ENCODE measurements at places on chromosomes 12 and 14.

DNA sequence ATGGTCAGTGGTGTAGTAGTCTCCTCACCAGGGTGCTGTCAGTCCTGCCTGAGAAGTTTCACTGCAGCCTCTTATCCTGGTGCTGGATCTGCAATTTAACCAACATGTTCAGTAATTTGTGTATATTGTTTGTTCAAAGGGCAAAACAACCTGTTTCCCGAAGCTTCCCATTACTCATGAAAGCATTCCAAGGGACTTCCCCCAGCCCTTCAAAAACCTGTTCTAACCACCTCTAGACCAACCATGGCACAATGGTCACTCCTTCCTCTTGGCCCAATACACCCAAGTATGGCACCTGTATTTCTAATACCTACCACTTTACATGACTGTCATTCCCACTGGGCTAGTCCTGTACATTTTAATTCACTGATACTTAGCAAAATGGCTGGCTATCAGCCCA, 12.1 kb downstream of the CKAP4 start:
- DNase-seq, result no peak

- DNase-seq, result peak; percentile 63
Measured at GRCh38 chr14:68819260-68819691, 26.4 kb upstream of the ZFP36L1 start.

DNA sequence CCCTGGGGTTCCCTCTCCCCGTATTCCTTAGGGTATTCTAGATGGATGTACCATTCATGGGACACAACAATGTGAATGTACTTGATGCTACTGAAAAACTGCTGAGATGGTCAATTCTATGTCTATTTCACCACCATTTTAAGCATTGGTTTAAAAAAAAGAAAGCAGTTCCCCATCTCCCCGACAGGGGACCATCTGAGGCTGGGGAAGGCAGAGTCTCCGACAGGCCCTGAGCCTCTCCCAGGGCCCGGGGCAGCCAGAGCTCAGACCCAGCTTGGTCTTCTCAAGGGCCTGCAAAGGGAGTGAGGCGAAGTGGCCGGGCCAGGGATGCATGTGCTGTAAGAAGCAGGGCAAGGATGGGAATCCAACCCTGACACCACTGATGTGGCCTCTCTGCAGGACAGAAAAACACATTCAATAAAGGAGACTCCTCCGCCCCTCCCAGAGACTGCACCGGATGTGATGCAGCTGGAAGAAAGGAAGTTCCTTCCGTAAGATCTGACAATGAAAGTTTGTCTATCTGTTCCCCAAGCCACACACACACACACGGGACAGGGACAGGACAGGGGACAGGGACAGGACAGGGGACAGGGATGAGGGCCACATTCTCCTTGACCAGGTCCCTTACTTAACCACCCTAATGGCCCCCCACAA, 234.1 kb downstream of the BCL11B start:
- no peak for DNase-seq

GRCh38 chr14:95895720-95896119, 19.1 kb downstream of the TUNAR start:
- DNase-seq, result no peak
